ENCODE measurements at places on chromosomes 16 and 17.

GRCh38 chr16:31130336-31130891 lies 5.1 kb downstream of the PRSS8 start:
- peak overlapping the region; percentile 67 for H3K27ac ChIP-seq
- no peak overlapping the region for H3K4me3 ChIP-seq
- H3K4me1 ChIP-seq = peaks cover 56% of the 10 kb centered on the region
- no peaks in the 10 kb centered on the region for H3K27me3 ChIP-seq
- no peak for DNase-seq
- no peaks in the 10 kb centered on the region for H3K36me3 ChIP-seq

DNA sequence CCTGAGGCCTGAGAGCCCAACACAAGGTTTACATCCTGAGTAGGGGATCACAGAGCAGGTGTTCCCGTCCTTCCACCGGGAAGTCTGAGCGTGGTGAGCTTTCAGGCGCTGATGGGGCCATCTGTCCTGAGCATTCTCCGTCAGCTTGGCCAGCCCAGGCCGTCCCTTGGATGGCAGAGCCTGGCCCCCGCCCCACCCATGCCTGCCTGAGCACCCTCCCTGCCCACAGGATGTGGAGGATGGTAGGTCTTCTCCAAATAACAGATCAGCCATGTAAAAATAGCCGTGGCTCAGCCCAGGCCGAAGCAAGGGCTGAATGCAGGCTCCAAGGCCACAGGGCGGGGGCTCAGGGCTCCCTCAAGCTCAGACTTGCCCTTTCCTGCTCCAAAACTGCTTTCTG lies 20.2 kb downstream of the SPNS2 start:
- peak overlapping the region; percentile 81 for H3K27ac ChIP-seq
- H3K4me3 ChIP-seq = no peak overlapping the region
- no peaks in the 10 kb centered on the region for H3K27me3 ChIP-seq
- no peak for DNase-seq
- no peaks in the 10 kb centered on the region for H3K36me3 ChIP-seq

- no peaks in the 10 kb centered on the region for H3K36me3 ChIP-seq
- no peaks in the 10 kb centered on the region for H3K4me1 ChIP-seq
- no peak overlapping the region for H3K27ac ChIP-seq
- no peak for DNase-seq
- H3K4me3 ChIP-seq = no peak overlapping the region
- H3K27me3 ChIP-seq = no peaks in the 10 kb centered on the region
Measured at GRCh38 chr17:77054936-77055335, 85.8 kb upstream of the SEC14L1 start.

GRCh38 chr16:89266521-89267134 lies 49.1 kb downstream of the ZNF778 start:
- peaks cover 35% of the 10 kb centered on the region for H3K36me3 ChIP-seq
- DNase-seq = no peak
- no peaks in the 10 kb centered on the region for H3K27me3 ChIP-seq
- H3K27ac ChIP-seq = no peak overlapping the region
- H3K4me1 ChIP-seq = no peaks in the 10 kb centered on the region

DNA sequence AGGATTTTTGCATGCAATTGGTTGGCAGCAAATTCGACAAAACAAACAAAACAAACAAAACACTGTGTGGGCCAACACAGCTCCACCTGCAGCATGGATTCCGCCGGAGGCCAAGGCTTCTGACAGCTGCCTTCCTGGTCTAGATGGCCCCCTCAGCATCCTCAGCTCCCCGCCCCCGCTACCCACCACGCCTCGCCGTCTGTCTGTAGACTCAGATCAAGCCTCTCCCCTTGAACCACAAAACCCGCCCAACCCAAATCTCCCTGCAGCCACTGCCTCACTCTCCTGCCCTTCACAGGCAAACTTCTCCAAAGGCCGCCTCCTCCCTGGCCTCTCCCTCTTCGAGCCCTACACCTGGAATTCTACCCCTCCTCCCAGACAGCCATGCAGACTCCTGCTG lies 57.9 kb downstream of the RTN4RL1 start:
- peak overlapping the region; percentile 22 for H3K27ac ChIP-seq
- H3K36me3 ChIP-seq = no peaks in the 10 kb centered on the region
- H3K27me3 ChIP-seq = no peaks in the 10 kb centered on the region

DNA sequence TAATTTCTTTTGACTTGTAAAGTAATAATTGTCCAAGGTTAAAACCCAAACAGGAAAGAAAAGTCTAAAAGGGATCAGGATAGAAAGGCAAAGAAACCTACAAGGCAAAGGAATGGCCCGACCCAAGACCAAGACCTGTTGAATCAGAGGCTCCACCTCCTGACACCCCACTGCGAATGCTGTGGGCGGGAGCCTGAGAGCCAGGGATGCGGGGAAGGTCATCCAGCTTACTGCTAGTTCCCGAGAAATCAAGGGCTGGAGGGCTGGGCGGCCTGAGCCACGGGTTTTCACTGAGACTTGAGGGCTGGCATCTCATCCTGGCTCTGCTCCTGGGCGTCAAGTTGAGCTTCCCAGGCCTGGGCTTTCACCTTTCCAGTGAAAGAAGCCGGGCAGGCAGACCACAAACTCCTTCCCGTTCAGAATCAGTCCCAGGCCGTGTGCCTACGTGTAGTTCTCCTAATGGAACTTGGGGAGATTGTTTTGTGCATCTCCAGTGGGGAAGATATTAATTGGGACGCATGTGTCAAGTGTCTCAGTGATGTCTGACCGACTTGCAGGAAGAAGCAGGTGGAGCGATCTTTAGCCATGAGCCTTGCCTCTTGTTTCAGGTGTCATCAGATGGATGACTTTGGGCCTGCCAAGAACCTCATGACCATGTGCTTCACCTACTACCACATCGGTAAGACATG lies 36.9 kb downstream of the CIBAR2 start:
- H3K4me1 ChIP-seq = no peaks in the 10 kb centered on the region
- peaks cover 14% of the 10 kb centered on the region for H3K36me3 ChIP-seq
- H3K27me3 ChIP-seq = no peaks in the 10 kb centered on the region
- H3K27ac ChIP-seq = no peak overlapping the region
- DNase-seq = no peak
- H3K4me3 ChIP-seq = no peak overlapping the region

DNA sequence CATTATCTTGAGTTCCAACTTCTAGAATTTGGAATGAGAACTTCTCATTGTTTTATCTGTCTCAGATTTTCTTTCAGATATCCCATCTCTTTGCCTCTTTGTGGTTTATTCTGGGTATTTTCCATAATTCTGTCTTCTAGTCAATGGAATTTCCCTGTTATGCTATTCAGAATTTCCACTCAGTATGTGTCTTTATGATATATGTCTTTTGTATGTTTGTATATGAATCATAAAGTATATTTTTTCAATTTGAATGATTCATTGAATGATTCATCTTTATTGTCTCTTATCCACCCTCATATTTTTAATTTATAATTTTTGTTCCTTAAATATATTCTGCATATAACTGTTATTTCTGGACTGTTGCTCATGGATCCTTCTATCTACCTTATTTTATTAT lies 729.7 kb upstream of the GOT2 start:
- DNase-seq = no peak
- H3K36me3 ChIP-seq = no peaks in the 10 kb centered on the region
- no peaks in the 10 kb centered on the region for H3K27me3 ChIP-seq
- no peak overlapping the region for H3K4me3 ChIP-seq
- no peaks in the 10 kb centered on the region for H3K4me1 ChIP-seq

GRCh38 chr17:16488186-16488967 lies 3.6 kb downstream of the LRRC75A start:
- H3K27ac ChIP-seq = no peak overlapping the region
- no peak overlapping the region for H3K4me3 ChIP-seq
- DNase-seq = peak; percentile 40
- H3K36me3 ChIP-seq = no peaks in the 10 kb centered on the region
- peaks cover 12% of the 10 kb centered on the region for H3K4me1 ChIP-seq

GRCh38 chr17:7781429-7781828 lies 52.6 kb upstream of the KDM6B start:
- H3K4me1 ChIP-seq = no peaks in the 10 kb centered on the region
- no peak for DNase-seq

- H3K4me3 ChIP-seq = no peak overlapping the region
- no peaks in the 10 kb centered on the region for H3K27me3 ChIP-seq
- H3K4me1 ChIP-seq = no peaks in the 10 kb centered on the region
- H3K36me3 ChIP-seq = no peaks in the 10 kb centered on the region
- peak; percentile 55 for DNase-seq
- H3K27ac ChIP-seq = no peak overlapping the region
Measured at GRCh38 chr16:67915831-67916723, 15.6 kb downstream of the CTRL start.

GRCh38 chr17:57485916-57486881 lies 229.9 kb downstream of the MSI2 start:
- no peaks in the 10 kb centered on the region for H3K27me3 ChIP-seq
- no peaks in the 10 kb centered on the region for H3K36me3 ChIP-seq
- no peak for DNase-seq

DNA sequence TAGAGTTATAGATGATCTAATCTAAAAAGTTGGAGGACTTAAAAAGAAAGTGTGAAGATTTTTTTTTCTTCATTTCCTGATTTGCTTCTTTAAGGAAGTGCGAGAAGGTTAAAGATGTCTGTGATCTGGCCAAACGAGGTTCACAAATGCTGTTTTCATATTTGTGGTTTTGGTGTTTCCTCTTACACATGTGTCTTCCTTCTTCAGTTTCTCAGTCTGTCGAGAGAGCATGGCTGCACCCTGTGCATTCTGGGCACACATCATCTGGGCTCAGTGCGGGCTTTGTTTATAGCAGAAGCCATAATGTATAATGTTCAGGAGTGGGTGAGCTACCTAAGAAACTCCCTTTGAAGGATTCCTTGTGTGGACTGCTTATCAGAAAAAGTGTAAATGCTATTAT lies 260.4 kb upstream of the TBX2 start:
- no peak overlapping the region for H3K27ac ChIP-seq
- no peaks in the 10 kb centered on the region for H3K36me3 ChIP-seq
- no peak overlapping the region for H3K4me3 ChIP-seq
- H3K4me1 ChIP-seq = no peaks in the 10 kb centered on the region
- no peaks in the 10 kb centered on the region for H3K27me3 ChIP-seq

GRCh38 chr17:42617956-42618431 lies 8.5 kb downstream of the TUBG1 start:
- peak; percentile 37 for DNase-seq
- no peak overlapping the region for H3K4me3 ChIP-seq
- no peaks in the 10 kb centered on the region for H3K36me3 ChIP-seq
- H3K27me3 ChIP-seq = no peaks in the 10 kb centered on the region
- peaks cover 27% of the 10 kb centered on the region for H3K4me1 ChIP-seq

GRCh38 chr17:76901542-76902197 lies 33.5 kb downstream of the MGAT5B start:
- no peak for DNase-seq
- H3K4me1 ChIP-seq = no peaks in the 10 kb centered on the region
- H3K36me3 ChIP-seq = no peaks in the 10 kb centered on the region
- no peak overlapping the region for H3K4me3 ChIP-seq
- no peaks in the 10 kb centered on the region for H3K27me3 ChIP-seq

DNA sequence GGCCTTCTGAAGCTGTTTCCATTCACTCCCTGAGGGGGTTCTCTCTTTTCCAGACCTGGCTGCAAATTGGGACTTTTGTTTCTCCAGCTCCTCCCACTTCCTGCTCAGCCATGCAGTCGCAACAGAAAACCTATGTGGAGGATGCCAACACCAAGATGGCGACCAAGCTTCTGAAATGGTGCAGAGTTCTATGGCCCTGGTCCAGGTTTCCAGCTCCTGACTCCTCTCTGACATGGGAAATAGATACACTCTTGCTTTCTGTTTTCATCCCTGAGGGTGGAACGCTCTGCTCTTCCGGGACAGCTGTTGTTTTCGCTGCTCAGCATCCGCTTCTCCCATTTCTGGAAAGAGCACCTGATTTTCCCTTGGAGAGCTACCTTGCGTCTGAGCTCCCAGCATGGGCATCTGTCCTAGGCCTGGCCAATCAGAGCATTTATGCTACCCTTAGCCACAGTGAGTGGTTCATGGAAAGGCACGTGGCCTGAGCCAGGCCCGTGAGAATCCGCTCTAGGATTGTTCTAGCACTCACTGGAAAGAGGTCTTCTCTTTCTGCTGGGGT lies 8.1 kb downstream of the GPRC5B start:
- no peaks in the 10 kb centered on the region for H3K36me3 ChIP-seq
- no peaks in the 10 kb centered on the region for H3K27me3 ChIP-seq
- no peak overlapping the region for H3K4me3 ChIP-seq
- H3K27ac ChIP-seq = no peak overlapping the region
- H3K4me1 ChIP-seq = no peaks in the 10 kb centered on the region

DNA sequence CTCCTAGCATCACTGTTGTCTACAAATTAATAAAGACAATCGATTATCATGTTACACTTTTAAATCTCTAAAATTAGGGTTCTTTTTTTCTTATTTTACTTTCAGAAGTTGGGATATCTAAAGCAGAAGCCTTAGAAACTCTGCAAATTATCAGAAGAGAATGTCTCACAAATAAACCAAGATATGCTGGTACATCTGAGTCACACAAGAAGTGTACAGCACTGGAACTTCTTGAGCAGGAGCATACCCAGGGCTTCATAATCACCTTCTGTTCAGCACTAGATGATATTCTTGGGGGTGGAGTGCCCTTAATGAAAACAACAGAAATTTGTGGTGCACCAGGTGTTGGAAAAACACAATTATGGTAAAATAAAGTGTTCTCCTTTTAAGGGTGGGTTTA lies 2.4 kb downstream of the RAD51C start:
- no peak overlapping the region for H3K4me3 ChIP-seq
- H3K27ac ChIP-seq = no peak overlapping the region
- H3K36me3 ChIP-seq = no peaks in the 10 kb centered on the region
- H3K4me1 ChIP-seq = peaks cover 12% of the 10 kb centered on the region
- H3K27me3 ChIP-seq = no peaks in the 10 kb centered on the region

DNA sequence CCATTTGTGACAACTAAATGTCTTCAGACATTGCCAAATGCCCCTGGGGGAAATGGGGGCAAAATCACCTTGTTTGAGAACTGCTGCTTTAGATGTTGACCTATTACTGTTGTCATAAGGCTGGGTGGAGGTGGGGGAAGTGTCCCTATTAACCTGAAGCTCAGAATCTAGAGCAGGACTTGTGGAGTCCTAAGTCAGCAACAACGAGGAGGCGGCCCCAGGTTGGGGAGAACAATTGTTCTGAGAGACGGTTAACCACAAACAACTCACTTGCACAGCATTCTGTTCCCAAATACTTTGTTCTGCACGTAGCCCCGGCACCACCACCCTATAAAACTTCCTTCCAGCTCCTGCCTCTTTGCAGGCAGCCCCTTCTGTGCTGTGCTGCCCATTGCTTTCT lies 32.5 kb downstream of the TEKT5 start:
- no peaks in the 10 kb centered on the region for H3K27me3 ChIP-seq
- H3K27ac ChIP-seq = no peak overlapping the region
- no peaks in the 10 kb centered on the region for H3K36me3 ChIP-seq
- no peaks in the 10 kb centered on the region for H3K4me1 ChIP-seq

DNA sequence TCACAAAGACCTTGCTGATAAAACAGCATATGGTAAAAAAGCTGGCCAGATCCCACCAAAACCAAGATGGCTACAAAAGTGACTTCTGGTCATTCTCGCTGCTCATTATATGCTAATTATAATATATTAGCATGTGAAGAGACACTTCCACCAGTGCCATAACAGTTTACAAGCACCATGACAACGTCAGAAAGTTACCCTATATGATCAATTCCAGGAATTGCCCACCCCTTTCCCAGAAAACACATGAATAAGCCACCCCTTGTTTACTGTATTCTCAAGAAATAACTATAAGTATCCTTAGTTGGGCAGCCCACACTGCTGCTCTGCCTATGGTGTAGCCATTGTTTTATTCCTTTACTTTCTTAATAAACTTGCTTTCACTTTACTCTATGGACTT lies 44.6 kb upstream of the IRX5 start:
- no peak overlapping the region for H3K27ac ChIP-seq
- DNase-seq = no peak
- no peaks in the 10 kb centered on the region for H3K4me1 ChIP-seq
- no peaks in the 10 kb centered on the region for H3K36me3 ChIP-seq
- no peak overlapping the region for H3K4me3 ChIP-seq
- H3K27me3 ChIP-seq = no peaks in the 10 kb centered on the region

Data from pancreas (tissue), 10 donors.